GM04503 (cell line): ENCODE measurements at places on chromosomes 2 and 18.

- no peak for DNase-seq
These were observed 35.1 kb upstream of the CYRIA start for GRCh38 chr2:16700551-16701259.

DNA sequence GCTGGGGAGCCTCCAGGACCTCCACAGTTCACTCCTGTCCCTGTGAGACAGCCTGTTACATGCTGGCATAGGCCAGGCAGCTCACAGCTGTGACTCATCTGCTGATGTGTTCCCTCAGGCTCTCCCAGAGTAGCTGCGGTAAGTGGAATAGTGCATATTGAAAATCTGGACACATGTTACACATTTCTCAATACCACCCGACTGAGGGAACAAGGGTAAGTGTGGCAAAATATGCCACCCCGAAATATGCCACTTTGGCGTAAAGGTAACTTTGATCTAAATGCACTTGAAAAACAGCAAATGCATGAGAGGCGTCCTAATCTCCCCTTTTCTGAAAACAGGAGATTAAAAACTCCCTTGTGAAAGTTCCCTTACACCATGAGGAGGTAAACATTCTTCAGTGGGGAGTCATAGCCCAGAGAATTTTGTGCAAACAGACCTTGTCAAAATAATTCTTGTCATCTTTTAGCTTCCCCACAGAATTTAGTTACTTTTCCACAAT lies 557.9 kb downstream of the CCDC85A start:
- peak; percentile 91 for DNase-seq

- no peak for DNase-seq
These were observed 175.4 kb upstream of the SPRED2 start for GRCh38 chr2:65607662-65608305.

DNA sequence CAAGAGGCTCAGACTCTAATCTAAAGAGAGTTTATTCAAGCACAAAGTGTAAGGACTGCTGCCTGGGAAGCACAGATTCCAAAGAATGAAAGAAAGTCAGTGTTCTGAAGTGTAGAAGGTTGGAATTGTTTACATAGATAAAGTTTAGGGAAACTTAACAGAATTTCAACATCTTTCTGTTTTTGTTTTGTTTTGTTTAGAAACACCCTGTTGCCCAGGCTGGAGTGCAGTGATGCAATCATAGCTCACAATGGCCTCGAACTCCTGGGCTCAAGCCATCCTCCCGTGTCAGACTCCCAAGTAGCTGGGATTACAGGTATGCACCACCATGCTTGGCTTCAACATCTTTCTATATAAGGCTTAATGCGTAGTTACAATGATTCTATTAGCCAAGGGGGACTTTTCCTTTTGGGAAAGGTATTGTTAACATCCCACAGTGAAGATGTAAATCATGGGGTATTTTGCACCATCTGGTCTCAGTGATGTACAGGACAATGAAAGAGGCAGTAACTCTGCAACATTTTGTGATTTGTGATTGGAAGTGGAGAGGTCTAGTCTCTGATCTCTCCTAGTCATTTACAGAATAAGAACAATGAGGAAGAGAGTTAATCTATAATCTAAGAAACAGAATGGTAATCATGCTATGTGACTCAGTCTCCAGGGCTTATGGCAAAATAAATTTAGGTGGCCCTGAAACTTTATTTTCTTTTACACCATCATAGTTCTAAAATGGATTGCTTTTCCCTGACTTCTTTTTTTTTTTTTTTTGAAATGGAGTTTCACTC lies 45.6 kb upstream of the MSH6 start:
- no peak for DNase-seq

- no peak for DNase-seq
These were observed 2005.9 kb upstream of the CELF4 start for GRCh38 chr18:39571511-39571910.

GRCh38 chr2:181431674-181432073 lies 25.5 kb upstream of the ITGA4 start:
- DNase-seq, result no peak

- DNase-seq, result no peak
These were observed 289.3 kb upstream of the ZSWIM2 start for GRCh38 chr2:187138265-187138664.

DNA sequence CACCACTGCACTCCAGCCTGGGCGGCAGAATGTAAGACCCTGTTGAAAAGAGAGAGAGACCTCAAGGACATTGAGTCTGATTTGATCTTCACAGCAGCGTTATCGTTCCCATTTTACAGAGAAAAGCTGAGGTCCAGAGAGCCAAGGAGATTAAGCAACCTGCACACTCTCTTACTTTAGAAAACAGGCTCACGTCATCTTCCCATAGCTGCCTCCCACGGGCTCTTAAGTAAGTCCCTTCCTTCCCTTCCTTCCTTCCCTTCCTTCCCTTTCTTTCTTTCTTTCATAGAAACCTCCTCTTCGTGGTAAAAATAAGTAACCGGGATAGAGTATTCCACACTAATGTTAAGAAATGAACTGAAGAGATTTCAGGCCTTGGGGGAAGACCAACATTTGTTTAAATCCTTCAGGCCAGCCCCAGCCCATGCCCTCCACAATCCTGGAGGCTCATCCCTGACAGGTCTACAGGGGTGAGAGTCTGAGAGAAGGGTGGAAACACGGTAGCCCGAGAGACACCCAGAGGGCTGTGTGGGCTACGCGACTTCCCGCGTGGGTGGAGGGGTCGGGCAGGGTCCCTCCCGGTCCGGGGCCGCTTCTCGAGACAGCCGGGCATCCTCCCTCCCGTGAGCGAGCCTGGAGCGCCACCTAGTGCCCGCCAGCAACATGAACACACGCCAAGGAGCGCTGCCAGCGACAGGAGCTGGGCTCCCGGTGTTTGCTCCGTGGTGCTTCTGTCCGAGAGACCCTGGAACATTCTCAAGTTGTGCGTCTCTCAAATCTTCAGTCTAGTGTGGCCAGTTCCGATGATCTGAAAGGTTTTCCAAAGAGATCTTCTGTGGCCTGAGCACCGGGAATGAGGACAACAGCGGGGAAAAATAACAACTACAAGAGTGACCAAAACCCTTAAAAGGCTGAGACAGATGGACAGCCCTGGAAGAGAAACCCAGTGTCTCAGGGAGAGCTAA lies 160.3 kb downstream of the INO80D start:
- DNase-seq, result no peak

GRCh38 chr18:29003194-29003593 lies 826.3 kb upstream of the CDH2 start:
- no peak for DNase-seq

GRCh38 chr2:18926631-18927524 lies 337.5 kb upstream of the NT5C1B start:
- no peak for DNase-seq

DNA sequence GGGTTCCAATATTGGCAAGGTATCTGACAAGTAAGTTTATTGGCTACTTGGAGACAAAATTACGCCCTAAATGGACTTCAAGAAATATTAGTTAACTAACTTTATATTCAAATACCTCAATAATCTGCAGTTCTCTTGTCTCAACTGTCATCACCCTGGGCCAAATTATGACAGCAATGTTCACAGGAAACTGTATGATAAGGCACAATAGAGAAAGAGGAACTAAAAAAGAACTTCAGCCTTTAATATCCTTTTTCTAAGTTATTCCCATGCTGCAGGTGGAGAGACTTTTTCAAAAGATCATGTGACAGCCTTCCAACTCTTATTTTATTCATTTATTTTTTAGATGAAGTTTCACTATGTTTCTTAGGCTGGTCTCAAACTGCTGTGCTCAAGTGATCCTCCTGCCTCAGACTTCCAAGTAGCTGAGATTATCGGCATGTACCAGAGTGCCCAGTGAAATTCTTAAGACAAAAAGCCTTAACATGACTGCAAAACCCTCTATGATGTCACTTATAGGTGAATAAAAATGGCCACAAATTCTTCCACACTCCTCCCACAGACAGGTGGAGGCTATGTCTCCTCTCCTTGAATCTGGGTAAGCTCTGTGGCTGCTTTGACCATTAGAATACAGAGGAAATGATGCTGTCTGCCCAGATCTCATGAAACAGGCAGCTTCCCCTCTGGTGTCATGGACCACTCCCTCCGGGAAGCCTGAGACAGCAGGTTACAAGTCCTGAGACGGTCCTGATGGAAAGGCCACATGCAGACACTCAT lies 211.0 kb downstream of the TGIF1 start:
- DNase-seq, result no peak

- no peak for DNase-seq
These were observed 1135.1 kb upstream of the CRIM1 start for GRCh38 chr2:35220461-35220860.

DNA sequence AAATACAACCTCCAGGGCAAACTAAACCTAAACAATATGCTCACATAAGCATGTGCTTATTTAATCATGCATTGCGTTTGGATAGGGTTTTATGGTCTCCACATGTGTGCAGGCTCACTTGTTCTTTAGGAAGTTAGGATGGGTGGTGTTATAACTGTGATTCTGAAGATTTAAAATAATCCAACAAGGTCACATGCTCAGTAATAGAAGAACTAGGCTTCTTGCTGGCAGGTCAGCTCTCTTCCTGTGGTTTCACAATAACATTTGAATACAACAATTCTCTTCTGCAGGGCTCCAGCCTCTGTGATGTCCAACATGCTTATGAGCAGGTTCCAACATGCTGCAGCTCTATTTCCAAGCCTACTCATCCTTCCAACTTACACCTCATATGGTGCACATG lies 84.0 kb downstream of the MYL12B start:
- DNase-seq, result no peak

DNA sequence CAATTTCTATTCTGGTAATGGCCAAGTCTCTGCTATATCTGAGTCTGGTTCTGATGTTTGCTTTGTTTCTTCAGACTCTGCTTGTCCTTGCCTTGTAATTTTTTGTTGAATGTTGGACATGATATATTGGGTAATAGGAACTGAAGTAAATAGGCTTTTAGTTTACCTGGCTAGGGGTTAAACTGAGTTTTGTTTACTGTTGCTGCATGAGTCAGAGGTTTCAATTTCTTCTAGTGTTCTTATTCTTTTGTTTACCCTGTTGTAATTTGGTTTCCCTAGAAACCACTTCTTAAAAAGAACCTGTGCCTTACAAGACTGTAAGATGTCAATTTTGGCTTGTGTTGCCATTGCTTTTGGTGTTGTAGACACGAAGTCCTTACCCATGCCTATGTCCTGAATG lies 285.0 kb upstream of the KCNH7 start:
- DNase-seq, result no peak

DNA sequence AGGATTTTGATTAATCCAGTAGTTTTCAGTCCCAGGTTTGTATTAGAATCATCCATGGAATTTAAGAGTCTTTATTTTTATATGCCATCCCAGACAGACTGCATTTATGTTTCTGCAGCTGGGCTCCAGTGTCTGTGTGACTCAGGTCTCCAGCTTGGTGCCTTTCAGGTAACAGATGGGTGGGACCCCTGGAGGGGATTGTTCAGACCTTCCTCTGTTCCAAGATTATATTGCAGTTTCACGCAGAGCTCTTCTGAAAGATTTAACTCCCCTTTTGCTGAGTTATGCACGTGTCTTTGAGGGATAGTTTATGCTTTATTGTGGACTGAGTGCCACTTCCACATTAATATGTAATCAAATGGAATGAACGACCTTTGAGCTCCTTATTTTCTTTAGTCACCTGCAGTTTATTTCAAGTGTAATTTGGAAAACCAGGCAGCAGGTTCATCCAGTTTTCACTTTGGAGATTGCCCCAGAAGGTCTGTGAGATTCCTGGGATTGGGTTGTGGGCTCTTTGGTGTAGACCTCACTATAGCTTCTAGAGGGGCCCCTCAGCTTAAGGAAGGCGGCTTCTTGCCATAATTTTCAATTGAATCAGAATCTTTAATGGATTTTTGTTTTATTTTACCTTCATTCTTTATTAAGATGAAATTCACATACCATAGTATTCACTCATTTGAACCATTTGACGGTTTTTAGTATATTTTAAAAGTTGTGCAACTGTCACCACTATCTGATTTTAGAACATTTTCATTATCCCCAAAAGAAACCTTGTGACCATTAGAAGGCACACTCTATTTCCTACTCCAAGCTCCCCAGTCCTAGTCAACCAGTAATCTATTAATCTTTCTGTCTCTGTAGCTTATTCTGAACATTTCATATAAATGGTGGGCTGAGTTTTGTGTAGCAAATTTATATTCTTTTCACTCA lies 135.0 kb downstream of the WDSUB1 start:
- DNase-seq, result no peak

DNA sequence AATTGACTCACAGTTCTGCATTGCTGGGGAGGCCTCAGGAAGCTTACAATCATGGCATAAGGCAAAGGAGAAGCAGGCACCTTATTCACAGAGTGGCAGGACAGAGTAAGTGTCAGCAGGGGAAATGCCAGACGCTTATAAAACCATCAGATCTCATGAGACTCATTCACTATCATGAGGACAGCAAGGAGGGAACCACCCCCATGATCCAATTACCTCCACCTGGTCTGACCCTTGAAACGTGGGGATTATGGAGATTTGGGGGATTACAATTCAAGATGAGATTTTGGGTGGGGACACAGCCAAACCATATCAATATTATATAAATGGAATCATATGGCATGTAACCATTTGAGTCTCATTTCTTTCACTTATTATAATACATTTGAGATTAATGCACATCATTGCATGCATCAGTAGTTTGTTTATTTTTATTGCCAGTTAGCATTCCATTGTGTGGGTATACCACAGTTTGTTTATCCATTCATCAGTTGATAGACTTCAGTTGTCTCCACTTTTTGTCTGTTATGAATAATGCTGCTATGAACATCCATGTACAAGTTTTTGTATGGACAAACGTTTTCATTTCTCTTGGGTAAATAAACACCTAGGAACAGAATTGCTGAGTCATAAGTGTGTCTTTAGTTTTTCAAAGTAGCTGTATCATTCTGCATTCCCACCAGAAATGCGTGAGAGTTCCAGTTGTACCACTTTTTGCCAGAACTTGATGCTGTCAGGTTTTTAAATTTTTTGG lies 5.8 kb upstream of the SRBD1 start:
- no peak for DNase-seq

- peak; percentile 6 for DNase-seq
These were observed 123.4 kb downstream of the LAMA1 start for GRCh38 chr18:6994056-6994770.

DNA sequence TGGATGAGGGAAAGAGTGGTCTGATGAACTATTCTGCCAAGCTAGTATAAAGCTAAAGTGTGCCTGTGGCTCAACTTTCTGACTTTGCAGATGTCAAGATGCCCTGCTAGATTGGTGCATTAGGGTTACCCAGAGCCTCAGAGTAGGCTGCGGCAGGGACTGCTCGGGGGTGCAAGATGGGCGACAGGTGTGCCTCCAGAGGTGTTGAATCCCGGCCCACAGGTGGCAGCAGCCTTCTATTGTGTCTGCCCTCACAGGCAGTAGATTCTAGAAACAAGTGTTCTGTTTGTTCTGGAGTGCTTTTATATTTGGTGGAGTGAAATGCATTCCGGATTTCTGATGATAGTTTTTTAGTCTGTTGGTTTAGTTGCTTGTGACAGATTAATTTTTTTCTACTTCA lies 131.6 kb upstream of the IL1R2 start:
- DNase-seq, result no peak

GRCh38 chr18:79384151-79384807 lies 11.5 kb upstream of the NFATC1 start:
- no peak for DNase-seq

DNA sequence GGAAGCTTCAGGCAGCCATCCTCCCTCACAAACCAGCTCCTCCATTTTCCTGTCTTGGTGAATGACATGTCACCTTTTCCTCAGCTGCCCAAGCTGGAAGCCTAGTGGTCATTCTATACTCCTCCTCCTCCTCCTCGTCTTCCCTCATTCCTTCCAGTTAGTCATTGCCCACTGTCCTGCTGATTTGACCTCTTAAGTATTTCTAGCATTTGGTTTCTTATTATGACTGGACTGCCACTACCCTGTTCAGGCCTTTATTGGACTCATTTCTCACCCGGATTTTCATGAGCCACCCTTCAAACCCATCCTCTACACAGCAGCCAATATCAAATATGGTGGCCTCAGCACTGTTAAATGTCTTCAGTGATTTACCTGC lies 21.9 kb upstream of the MGAT5 start:
- peak; percentile 63 for DNase-seq
